GM04504 (cell line): ENCODE measurements at places on chromosomes 2 and 18.

DNA sequence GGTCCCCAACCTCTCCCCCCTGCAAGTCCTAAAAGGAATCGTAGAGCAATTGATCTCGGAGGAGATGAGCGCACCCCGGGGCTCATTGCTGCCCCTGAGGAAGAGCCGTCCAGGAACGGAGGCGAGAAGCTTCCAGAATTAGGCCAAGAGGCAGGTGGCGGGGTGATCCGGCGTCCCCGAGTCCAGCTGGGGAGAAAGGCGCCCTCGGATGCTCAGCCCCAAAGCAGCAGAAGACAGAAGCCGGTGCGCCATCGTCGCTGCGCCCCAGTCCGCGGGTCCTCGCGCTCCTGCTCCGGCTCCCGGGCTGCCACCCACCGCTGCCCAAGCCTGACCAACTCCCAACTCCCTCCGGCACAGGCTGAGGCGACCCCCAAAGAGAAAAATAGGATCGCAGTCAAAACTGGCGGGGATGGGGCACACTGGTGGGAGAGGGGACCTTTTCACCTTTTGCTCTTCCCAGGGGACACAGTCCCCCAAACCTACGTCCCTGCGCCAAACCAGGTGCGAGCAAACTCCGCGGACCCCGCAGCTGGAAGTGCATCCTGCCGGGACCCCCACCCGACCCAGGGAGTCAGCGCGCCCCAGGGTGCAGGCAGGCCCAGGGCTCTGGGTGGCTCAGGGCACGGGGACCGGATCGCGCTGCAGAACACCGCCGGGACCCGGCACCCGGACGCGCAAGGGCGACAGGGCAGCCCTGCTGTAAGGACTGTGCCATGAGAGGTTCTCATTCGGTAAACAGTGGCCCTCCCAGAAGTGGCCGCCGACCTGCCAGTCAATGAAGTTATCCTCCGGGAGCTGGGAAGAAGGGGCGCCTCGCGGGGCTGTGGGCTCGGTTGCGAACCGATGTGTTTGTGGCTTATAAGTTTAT lies 8.4 kb upstream of the MEIS1 start:
- DNase-seq: no peak

DNA sequence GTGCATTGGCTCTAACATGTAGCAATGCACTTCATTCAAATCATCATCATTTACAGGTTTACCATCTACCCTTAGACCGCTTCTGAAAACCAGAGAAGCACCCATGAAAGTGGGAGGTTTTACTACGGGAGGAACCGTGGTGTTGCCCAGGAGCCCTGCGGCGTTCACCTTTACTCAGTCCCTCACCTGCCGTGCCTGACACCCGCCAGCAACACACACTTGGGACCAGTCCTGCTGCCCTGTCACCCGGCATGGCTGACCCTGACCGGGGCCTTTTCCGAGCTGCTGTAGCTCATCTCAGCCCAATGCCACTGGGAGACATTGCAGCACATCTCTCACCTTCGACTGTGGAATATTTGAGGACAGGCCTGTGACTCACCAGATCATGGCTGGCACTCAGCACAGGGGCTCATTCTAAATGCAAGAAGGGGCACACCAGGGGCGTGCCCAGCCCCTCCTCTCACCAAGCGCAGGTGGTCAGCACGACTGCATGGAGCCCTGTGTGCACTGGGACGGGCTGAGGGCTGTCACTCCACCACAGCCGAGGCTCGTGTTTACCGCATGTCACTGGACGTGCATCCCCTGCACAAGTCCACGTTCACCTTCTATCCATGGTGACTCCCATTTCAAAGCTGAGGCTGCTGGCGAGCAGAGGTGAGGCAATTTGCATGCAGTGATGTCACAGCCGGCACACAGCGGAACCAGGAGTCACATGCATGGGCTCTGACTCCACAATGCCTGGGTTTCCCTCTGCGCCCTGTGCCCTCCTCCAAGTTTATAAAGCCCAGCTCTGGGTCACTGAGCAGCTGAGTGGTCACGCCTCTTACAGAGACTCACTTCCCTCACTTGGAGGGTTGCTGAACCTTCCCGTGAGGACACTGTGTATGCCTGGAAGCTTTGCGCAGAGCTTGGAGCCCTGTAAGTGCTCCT lies 76.7 kb upstream of the SNTG2 start:
- no peak for DNase-seq

DNA sequence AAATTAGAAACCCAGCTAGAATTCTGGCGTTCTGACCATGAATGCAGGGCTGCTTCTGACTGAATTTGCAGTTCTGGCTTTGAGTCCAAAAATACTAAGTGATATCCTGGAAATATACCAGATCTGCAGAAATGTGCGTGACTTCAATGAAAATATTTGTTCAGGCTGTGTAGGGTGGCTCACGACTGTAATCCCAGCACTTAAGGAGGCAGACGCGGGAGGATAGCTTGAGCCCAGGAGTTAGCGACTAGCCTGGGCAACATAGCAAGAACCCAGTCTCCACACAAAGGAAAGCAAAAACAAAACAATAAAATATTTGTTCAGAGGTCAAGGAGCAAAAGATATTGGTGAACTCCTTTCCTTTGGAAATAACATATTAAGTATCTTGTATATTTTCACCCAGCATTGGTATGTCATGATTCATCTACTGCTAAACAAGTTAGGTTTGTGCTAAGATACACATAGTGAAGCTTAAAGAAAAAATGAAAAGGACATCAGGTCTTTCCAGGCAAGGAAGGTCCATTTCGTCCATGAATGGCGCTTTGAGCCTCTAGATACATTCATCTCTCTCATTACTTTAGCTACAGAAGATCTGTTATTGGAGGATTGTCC lies 239.2 kb downstream of the CMPK2 start:
- DNase-seq: no peak

- no peak for DNase-seq
Observed at GRCh38 chr2:144224472-144224871, 295.4 kb downstream of the ZEB2 start.

DNA sequence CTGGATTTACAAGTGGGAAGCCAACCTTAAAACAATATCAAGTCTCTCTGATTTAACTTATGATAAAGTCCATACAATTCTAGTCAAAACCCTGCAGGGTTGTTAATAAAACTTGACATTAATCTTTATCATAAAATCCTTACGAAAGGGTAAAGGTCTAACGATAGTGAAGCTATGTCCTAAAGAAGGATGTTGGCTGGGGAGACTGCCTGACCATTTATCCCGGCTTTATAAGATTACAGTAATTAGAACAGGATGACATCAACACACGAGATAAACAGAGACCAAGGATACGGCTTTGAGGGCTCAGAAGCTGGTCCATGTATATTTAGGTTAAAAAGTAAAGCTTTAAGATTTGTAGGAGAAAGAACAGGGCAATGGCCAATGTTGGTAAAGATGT lies 189.0 kb upstream of the COPS8 start:
- DNase-seq: no peak

GRCh38 chr2:239374896-239375277 lies 25.9 kb downstream of the HDAC4 start:
- DNase-seq: no peak

- no peak for DNase-seq
Observed at GRCh38 chr2:196291426-196291825, 120.0 kb upstream of the STK17B start.

DNA sequence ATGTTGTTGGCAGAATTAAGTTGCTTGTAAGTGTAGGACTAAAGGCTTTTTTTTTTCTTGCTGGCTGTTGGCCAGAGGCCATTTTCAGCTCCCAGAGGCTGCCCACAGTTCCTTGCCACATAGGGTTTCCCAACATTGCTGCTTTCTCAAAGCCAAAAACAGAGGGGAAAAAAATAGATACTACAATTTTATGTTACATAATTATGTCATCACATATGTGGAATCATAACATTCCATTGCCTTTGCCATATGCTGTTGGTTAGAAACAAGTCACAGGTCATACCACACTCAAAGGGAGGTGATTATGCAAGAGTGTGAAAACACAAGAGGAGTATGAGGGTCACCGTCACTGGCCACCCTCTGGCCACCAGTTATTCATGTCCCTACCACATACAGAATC lies 154.5 kb downstream of the RTN4 start:
- peak; percentile 35 for DNase-seq
